Activated naive CD8-positive, alpha-beta T cell treated with anti-CD3 and anti-CD28 coated beads, Interleukin-2, amount 50 U/mL, for 24 hours (primary cell): ENCODE measurements at places on chromosomes 16 and 17.

DNA sequence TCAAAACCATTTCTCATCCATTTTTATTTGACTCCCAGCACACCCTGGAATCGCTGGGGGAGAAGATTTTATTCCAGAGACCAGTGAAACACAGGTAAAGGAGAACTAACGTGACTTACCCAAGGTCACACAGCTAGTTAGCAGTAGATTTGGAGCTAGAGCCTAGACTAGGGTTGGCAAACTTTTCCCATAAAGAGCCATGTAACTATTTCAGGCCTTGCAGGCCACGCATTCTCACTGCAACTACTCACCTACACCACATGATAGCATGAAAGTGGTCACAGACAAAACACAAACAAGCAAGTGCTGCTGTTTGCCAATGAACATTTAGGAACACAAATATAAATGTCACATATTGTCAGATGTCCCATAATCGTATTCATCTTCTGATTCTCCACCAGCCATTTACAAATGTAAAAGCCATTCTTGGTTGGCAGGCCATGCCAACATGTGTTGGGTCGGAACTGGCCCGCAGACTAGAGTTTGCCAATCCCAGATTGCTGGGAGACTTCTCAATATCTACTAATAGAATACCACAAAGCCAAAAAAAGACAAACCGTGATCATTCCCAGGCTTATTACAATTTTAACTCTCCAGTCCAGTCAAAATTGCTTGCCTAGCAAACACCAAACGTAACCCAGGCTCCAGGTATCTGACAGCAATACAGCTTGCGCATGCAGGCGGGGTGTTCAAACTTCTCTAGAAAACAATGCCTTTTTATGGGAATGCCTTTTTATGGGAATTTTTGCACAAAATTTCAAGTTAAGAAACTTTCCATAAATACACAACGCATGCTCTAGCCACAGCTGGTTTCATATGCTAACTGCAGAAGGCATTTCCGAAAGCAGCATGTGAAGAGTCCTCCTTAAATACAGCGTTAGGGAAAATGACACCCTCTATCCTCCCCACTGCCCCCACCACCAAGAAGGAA lies 20.9 kb downstream of the ZFHX3 start:
- no peak overlapping the region for H3K4me3 ChIP-seq
- H3K27ac ChIP-seq, result no peak overlapping the region
- no peaks in the 10 kb centered on the region for H3K4me1 ChIP-seq
- no peaks in the 10 kb centered on the region for H3K27me3 ChIP-seq

GRCh38 chr17:76337413-76337777 lies 16.3 kb downstream of the PRPSAP1 start:
- no peaks in the 10 kb centered on the region for H3K27me3 ChIP-seq
- no peak overlapping the region for H3K27ac ChIP-seq

- peaks cover 4% of the 10 kb centered on the region for H3K27me3 ChIP-seq
- H3K4me1 ChIP-seq, result no peaks in the 10 kb centered on the region
- no peak for DNase-seq
- H3K4me3 ChIP-seq, result no peak overlapping the region
- H3K36me3 ChIP-seq, result no peaks in the 10 kb centered on the region
Observed at GRCh38 chr17:54736573-54736972, 164.1 kb upstream of the TOM1L1 start.

GRCh38 chr16:88049561-88050545 lies 98.6 kb downstream of the BANP start:
- H3K36me3 ChIP-seq, result peaks cover 32% of the 10 kb centered on the region
- H3K27me3 ChIP-seq, result no peaks in the 10 kb centered on the region
- DNase-seq, result no peak

- H3K27me3 ChIP-seq, result peaks cover 34% of the 10 kb centered on the region
- no peaks in the 10 kb centered on the region for H3K36me3 ChIP-seq
- peaks cover 7% of the 10 kb centered on the region for H3K4me1 ChIP-seq
Observed at GRCh38 chr16:82631701-82632685, 5.2 kb downstream of the CDH13 start.

GRCh38 chr17:58611331-58611730 lies 80.5 kb downstream of the TEX14 start:
- H3K4me3 ChIP-seq, result no peak overlapping the region
- DNase-seq, result no peak
- H3K27ac ChIP-seq, result no peak overlapping the region

DNA sequence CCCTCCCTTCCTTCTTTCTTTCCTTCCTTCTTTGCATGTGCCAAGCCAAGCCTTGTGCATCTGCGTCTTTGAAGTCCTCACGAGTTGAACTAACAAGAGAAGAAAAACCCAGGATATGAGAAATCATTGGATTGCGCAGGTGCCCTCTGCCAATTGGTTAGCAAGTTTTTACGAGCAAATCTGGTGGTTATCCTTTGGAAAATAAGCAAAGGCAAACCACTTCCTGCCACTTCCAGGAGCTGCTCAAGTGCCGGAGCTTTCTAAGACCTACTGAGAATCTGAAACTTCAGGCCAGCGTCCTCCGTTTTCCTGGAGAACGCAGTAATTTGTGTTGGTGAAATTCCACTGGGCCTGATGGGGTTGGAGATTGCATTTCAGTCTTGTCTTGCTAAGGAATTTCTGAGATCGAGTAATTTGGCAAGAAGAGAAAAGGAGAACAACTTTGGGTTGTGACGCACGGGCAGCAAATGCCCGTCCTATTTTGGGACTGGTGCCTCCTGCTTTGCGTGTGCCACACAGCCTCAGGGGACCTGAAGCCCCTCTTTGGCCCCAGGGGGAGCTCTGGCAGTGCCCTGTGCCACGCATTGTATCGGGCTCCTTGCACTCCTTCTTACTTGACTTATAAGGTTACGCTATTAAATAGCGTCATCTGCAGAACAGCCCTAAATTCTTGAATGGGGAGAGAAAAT lies 56.4 kb downstream of the CMIP start:
- no peaks in the 10 kb centered on the region for H3K27me3 ChIP-seq
- H3K36me3 ChIP-seq, result no peaks in the 10 kb centered on the region
- no peak overlapping the region for H3K4me3 ChIP-seq
- DNase-seq, result peak; percentile 23
- peaks cover 37% of the 10 kb centered on the region for H3K4me1 ChIP-seq

- peaks cover 40% of the 10 kb centered on the region for H3K36me3 ChIP-seq
- peak overlapping the region; percentile 86 for H3K27ac ChIP-seq
- no peaks in the 10 kb centered on the region for H3K27me3 ChIP-seq
- peak overlapping the region; percentile 66 for H3K4me3 ChIP-seq
- peaks cover 42% of the 10 kb centered on the region for H3K4me1 ChIP-seq
- peak; percentile 70 for DNase-seq
Observed at GRCh38 chr16:27463741-27464591, 62.0 kb downstream of the IL21R start.

DNA sequence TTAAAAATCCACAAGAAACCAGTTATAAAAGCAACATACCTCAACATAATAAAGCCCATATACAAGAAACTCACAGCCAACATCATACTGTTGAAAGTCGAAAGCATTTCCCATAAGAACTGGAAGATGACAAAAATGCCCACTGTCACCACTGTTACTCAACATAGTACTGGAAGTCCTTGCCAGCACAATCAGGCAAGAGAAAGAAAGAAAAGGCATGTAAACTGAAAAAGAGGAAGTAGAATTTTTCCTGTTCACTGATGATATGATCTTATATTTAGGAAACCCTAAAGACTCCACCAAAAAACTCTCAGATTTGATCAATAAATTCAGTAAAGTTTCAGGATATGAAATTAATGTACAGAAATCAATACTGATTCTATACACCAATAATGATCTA lies 45.1 kb downstream of the AHSP start:
- H3K27me3 ChIP-seq, result peaks cover 41% of the 10 kb centered on the region
- peaks cover 7% of the 10 kb centered on the region for H3K36me3 ChIP-seq
- DNase-seq, result no peak
- peaks cover 4% of the 10 kb centered on the region for H3K4me1 ChIP-seq
- H3K4me3 ChIP-seq, result no peak overlapping the region

DNA sequence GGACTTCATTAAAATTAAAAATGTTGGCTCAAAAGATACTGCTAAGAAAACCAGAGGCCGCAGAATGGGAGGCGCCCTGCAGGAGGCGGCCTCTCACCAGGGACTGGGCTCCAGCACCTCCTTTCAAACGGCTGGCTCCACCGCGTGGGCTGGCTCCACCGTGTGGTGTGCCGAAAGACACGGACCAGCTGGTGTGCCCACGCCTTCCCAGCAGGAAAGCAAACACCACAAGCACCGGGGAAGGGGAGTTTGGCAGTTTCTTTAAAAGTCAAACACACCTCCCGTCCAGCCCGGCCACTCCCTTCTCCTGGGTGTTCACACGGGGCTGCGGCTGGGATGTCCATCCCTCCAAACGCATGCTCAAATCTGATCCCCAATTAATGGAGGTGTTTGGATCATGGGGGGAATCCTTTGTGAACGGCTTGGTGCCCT lies 13.9 kb downstream of the HAGH start:
- H3K27me3 ChIP-seq, result no peaks in the 10 kb centered on the region
- DNase-seq, result peak; percentile 68
- H3K36me3 ChIP-seq, result peaks cover 7% of the 10 kb centered on the region
- H3K4me3 ChIP-seq, result no peak overlapping the region

DNA sequence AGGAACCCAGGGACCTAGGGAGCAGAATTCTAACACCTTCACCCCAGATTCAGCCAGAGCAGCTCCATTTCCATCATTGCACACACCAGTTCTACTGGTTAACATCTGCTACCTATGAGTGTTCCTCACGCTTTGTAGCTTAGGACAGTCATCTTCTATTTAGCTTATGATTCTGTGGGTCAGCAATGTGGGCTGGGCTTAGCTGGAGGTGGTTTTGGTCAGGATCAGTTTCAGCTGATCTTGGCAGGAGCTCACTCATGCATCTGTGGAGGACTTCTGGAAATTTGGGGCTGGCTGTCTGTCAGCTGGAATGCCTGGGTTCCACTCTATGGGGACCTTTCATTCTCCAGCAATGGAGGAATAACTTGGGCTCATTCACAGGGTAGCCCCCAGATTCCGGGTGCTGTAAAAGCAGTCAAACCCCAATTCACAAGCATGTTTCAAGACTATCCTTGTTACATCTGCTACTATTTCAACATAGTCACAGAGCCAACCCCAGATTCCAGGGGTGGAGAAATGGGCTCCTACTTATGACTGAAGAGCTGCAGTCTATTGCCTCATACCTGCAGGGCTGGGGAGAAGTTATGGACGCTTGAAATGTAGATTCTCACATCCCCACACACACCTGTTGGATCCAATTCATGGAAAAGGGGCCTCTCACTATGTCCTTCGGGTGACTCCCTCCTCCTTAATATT lies 3.4 kb upstream of the HP start:
- H3K4me3 ChIP-seq, result no peak overlapping the region
- peaks cover 10% of the 10 kb centered on the region for H3K36me3 ChIP-seq
- no peak for DNase-seq
- no peaks in the 10 kb centered on the region for H3K27me3 ChIP-seq
- no peak overlapping the region for H3K27ac ChIP-seq
- H3K4me1 ChIP-seq, result no peaks in the 10 kb centered on the region

GRCh38 chr16:64150193-64150592 lies 971.7 kb downstream of the CDH11 start:
- no peak for DNase-seq
- no peak overlapping the region for H3K27ac ChIP-seq
- no peaks in the 10 kb centered on the region for H3K36me3 ChIP-seq
- H3K4me1 ChIP-seq, result no peaks in the 10 kb centered on the region
- no peak overlapping the region for H3K4me3 ChIP-seq
- no peaks in the 10 kb centered on the region for H3K27me3 ChIP-seq

DNA sequence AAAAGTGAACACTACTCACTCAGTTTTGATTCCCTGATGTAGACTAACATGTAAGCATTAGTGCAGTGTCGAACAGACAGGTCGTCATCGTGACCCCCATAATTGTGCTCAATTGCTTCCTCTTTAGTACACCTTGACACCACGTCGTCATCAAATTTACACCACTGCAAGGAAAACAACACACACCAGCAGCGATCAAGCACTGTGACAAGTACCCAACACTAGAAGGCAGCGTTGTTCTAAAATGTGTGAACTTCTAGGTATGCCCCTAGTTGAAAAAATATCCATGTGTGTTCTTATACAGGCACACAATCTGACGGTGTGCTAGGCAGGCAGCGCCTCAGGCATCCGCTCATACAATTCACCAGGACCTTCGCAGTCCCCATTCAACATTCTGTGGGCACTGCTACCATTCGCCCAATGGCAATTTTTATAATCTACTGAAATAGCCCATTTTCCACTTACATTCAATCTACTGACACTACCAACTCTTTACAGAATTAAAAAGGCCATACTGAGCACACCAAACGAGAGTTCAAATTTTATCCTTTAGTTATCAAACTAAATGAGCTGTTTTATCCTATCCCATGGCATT lies 23.1 kb downstream of the LITAFD start:
- H3K4me3 ChIP-seq, result no peak overlapping the region
- H3K27ac ChIP-seq, result peak overlapping the region; percentile 9
- H3K27me3 ChIP-seq, result no peaks in the 10 kb centered on the region
- H3K36me3 ChIP-seq, result peaks cover 70% of the 10 kb centered on the region
- peaks cover 12% of the 10 kb centered on the region for H3K4me1 ChIP-seq
- DNase-seq, result no peak

- H3K36me3 ChIP-seq, result peaks cover 32% of the 10 kb centered on the region
- no peaks in the 10 kb centered on the region for H3K27me3 ChIP-seq
- H3K27ac ChIP-seq, result no peak overlapping the region
- H3K4me3 ChIP-seq, result no peak overlapping the region
Observed at GRCh38 chr17:58995247-58995940, 111.3 kb downstream of the TRIM37 start.

DNA sequence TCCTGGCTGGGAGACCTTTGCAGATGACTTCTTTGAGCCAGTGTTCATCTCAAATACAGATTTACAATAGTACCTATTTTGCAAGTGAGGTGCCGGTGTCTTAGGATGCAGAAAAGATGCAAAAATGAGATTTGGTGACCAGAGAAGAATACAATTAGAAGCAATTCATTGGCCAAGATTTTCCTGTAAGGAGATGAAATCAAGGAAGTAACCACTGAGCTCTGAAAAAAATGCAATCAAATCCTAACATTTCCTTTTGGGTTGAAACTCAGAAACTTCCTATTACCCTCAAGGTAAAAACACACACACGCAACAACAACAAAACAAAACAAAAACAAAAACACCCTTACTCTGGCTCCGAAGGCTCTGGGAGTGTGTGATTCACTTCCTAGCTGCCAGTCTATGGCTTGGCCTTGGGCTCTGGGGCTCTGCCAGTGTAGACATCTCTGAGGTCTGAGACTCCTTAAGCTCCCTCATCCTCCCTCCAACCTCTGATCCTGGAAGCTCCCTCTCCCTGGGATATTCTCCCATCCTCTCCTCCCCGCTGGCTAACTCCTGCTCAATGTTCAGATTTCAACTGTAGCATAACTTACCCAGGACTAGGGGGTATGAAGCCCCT lies 16.8 kb upstream of the MT4 start:
- H3K36me3 ChIP-seq, result no peaks in the 10 kb centered on the region
- DNase-seq, result no peak
- peak overlapping the region; percentile 62 for H3K27ac ChIP-seq
- H3K4me1 ChIP-seq, result peaks cover 17% of the 10 kb centered on the region
